ENCODE measurements at places on chromosomes 13 and 19. TPM values are rescaled to one million over a fixed set of nuclear protein-coding genes. Genes with fewer than 3 reads are reported as not detected.

The ANKLE1 gene
- 3.1 TPM for total RNA-seq

The SERP2 gene
- total RNA-seq: not detected

The FXYD1 gene
- total RNA-seq: not detected

The ZFR2 gene
- not detected for total RNA-seq

The ZSCAN4 gene
- total RNA-seq: not detected

The TEX29 gene
- not detected for total RNA-seq

The MTUS2 gene
- total RNA-seq: 0.05 TPM

The LGALS7B gene
- not detected for total RNA-seq

The KLF5 gene
- 1.9 TPM for total RNA-seq

The ARRDC5 gene
- total RNA-seq: not detected

The KCNN4 gene
- total RNA-seq: 0.35 TPM

The NLRP9 gene
- not detected for total RNA-seq

The KCNC3 gene
- 0.91 TPM for total RNA-seq

The CEACAM3 gene
- not detected for total RNA-seq

The MEDAG gene
- total RNA-seq: 30.2 TPM

The PNMA8B gene
- total RNA-seq: not detected

The CLEC11A gene
- 13.3 TPM for total RNA-seq

The CEACAM8 gene
- total RNA-seq: not detected

The PLA2G4C gene
- 63.4 TPM for total RNA-seq

The KIR2DL1 gene
- total RNA-seq: not detected

The PALM3 gene
- 0.31 TPM for total RNA-seq

The WDR88 gene
- total RNA-seq: not detected

The EEF2 gene
- 2,351 TPM for total RNA-seq

The SIGLEC14 gene
- 0.58 TPM for total RNA-seq

The C19orf38 gene
- not detected for total RNA-seq

The MBD3L2 gene
- not detected for total RNA-seq

The CYP4F11 gene
- not detected for total RNA-seq

The CALR3 gene
- total RNA-seq: not detected

The CFAP97D2 gene
- total RNA-seq: not detected

The NCAN gene
- total RNA-seq: not detected

The STAP2 gene
- total RNA-seq: 12.2 TPM

The CEACAM7 gene
- total RNA-seq: not detected

The ZNF506 gene
- total RNA-seq: 5.6 TPM

The DIRAS1 gene
- 0.09 TPM for total RNA-seq

The RNASEH2A gene
- 28.5 TPM for total RNA-seq

The RGCC gene
- 148 TPM for total RNA-seq

The CEACAM4 gene
- not detected for total RNA-seq

The PDS5B gene
- total RNA-seq: 41.0 TPM

The PSG6 gene
- not detected for total RNA-seq

The CD79A gene
- total RNA-seq: not detected

The TMEM255B gene
- 85.0 TPM for total RNA-seq

The SPRED3 gene
- 15.7 TPM for total RNA-seq

The NLRP12 gene
- total RNA-seq: 0.58 TPM

The CD33 gene
- total RNA-seq: not detected

The DMPK gene
- 70.4 TPM for total RNA-seq

The SLITRK1 gene
- not detected for total RNA-seq

The KXD1 gene
- 134 TPM for total RNA-seq

The IPO5 gene
- 159 TPM for total RNA-seq

The NCR1 gene
- not detected for total RNA-seq

The ZNF20 gene
- 0.88 TPM for total RNA-seq

The ZSCAN1 gene
- not detected for total RNA-seq

The SBK2 gene
- not detected for total RNA-seq

The KLK10 gene
- not detected for total RNA-seq
